ENCODE measurements at places on chromosomes 3 and 15. TPM values are rescaled to one million over a fixed set of nuclear protein-coding genes. Genes with fewer than 3 reads are reported as not detected.

Gene MTHFS
- 15.0 TPM for total RNA-seq

Gene DTWD1
- total RNA-seq = 46.5 TPM

Gene SLC15A2
- total RNA-seq = 0.26 TPM

Gene INSYN1
- 0.32 TPM for total RNA-seq

Gene CRTAP
- total RNA-seq = 155 TPM

Gene KNL1
- total RNA-seq = 0.99 TPM

Gene CA12
- total RNA-seq = 0.62 TPM

Gene GOLGA8R
- total RNA-seq = 1.4 TPM

Gene BAHD1
- 10.6 TPM for total RNA-seq

Gene DLL4
- 0.13 TPM for total RNA-seq

Gene TMED3
- total RNA-seq = 129 TPM

Gene ANKUB1
- total RNA-seq = not detected

Gene GOLGA6B
- total RNA-seq = 0.21 TPM

Gene MKRN3
- total RNA-seq = 10.1 TPM

Gene CLSTN2
- total RNA-seq = 25.4 TPM

Gene ITIH4
- 5.4 TPM for total RNA-seq

Gene TRANK1
- 7.5 TPM for total RNA-seq

Gene CCDC13
- 1.2 TPM for total RNA-seq

Gene ICE2
- total RNA-seq = 12.6 TPM

GRCh38 chr3:43413676-43414368 lies 127.5 kb downstream of the SNRK start:
- DNase-seq = peak; percentile 40

- peak; percentile 46 for DNase-seq
Measured at GRCh38 chr3:11954312-11954934, 49.8 kb upstream of the SYN2 start.

- DNase-seq = no peak
Measured at GRCh38 chr15:22880068-22880980, 41.9 kb downstream of the NIPA2 start.

DNA sequence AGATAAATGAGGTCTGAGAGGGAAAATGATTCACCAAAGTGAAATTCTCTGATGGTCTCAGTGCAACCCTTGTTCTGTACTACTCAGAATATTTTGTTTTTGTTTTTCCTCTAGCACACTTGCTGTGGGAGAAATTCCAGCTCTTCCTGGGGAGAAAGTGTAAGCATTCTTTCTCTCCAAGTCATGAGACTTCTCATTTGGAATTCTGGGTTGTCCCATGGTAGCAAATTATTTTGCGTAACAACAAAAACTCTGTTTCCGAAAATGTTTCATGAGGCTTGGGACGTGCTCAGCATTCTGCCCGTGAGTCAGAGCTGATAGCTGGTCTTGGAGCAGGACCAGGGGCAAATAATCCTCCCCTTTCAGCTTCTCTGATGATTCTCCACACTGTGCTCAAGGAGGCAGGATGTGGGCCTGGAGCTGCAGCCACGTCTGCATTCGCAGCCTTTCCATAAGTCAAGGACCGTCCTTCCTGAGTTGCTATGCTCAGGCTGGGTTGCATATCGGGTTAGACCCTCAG lies 70.3 kb downstream of the SENP2 start:
- peak; percentile 91 for DNase-seq

DNA sequence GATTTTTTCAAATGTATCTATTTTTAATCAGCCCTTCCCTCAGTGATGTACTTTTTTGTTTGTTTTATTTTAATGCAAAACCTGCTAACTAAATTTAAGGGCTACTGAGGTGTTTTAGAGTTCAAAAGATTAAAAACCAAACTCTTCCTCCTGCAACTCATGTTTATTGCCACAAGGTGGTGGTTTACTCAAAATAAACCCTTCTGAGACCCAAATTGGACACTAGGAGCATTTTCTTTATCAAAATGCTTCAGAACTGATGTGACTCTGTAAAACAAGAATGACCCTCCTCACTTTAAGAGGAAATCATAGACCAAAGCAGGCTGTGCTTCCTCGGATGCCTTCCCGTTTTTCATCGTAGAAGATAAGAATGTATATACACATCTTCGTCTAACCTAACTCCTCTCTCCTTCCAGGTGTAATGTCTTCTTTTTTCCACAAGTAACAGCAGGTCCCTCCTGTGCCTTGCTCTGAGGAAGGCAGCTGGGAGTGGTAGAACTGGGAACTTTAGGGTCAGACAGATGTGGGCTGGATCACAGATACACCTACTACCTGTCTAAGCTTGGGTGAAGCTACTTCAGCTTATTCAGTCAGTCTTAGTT lies 2.9 kb upstream of the NME9 start:
- DNase-seq = peak; percentile 59

- DNase-seq = no peak
Measured at GRCh38 chr15:53539878-53540277, 219.6 kb downstream of the WDR72 start.

DNA sequence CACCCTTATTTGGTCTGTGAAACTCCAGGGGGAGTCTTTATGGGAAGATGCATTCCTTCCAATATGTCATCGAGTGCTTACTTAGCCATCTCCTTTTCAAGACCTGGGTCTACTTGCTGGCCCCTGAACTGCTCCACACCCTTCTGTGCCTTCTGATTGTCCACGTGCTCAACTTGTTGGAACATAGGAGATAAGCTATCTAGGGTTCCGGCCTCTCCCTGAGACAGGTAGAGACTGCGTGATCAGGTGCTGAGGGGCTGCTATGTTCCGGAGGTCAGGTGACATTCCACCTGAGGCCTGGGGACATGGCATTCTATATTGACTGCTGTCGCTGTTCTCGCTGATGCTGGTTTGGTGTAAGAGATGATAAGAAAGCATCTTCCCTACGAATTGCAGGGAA lies 65.6 kb downstream of the ATP1B3 start:
- no peak for DNase-seq

GRCh38 chr3:86738684-86739083 lies 252.3 kb downstream of the VGLL3 start:
- no peak for DNase-seq

DNA sequence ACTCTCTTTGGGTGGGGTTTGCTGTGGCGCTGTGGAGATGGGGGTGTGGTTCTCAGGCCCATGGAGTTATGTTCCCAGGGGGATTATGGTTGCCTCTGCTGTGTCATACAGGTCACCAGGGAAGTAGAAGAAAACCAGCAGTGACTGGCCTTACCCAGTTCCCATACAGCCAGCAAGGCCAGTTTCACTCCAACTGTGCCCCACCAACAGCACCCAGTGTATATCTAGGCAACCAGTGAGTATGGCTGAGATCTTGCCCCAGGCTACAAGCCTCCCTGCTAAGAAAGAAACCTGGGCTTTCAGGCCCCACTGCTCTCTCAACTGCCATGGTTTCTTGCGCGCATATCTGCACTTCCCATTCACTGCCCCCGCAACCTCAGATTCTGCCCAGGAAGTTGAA lies 31.4 kb upstream of the RARB start:
- no peak for DNase-seq

DNA sequence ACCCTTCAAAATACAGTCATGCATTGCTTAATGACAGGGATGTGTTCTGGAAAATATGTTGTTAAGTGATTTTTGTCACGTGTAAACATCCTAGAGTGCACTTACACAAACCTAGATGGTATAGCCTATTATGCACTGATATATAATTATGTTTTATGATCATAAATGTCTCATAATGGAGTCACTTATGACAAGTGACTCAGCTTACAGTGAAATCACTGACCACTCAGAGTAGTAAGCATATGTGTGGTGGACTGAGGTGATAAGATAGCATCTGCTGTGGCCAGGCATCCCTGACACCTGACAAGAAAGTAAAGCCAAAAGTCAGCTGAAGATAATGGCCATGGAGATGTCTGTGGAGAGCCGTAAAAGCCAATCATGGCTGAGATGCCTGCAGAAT lies 5.4 kb downstream of the ACAD11 start:
- peak; percentile 40 for DNase-seq

GRCh38 chr3:60444898-60445437 lies 806.3 kb downstream of the FHIT start:
- DNase-seq = no peak

GRCh38 chr3:193756536-193756935 lies 163.5 kb downstream of the OPA1 start:
- DNase-seq = no peak

- peak; percentile 64 for DNase-seq
Measured at GRCh38 chr3:132721479-132722164, 587 bp downstream of the NPHP3 start.

DNA sequence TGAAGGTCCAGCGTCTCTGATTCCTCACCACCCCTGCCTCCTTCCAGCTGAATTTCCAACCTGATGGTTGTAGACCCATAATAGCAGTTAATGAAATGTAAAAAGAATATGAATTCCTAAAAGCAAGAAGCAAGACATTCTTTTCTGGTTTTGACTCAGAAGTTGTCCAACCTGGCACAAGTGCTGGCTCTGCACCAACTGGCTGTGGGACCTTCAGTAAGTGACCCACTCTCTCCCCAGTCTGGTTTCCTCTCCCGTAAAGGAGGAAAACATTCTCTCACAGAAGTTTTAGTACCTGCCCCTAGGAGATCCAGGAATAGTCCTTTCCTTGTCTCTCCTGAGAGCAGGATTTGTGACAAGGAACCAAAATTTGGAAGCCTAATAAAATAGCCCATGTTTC lies 236.9 kb upstream of the TRIM42 start:
- DNase-seq = peak; percentile 61

- no peak for DNase-seq
Measured at GRCh38 chr15:59063042-59063441, 41.9 kb upstream of the CCNB2 start.

- DNase-seq = no peak
Measured at GRCh38 chr15:45177285-45177684, 10.5 kb downstream of the SHF start.

GRCh38 chr3:184384856-184385422 lies 5.1 kb downstream of the CHRD start:
- no peak for DNase-seq

DNA sequence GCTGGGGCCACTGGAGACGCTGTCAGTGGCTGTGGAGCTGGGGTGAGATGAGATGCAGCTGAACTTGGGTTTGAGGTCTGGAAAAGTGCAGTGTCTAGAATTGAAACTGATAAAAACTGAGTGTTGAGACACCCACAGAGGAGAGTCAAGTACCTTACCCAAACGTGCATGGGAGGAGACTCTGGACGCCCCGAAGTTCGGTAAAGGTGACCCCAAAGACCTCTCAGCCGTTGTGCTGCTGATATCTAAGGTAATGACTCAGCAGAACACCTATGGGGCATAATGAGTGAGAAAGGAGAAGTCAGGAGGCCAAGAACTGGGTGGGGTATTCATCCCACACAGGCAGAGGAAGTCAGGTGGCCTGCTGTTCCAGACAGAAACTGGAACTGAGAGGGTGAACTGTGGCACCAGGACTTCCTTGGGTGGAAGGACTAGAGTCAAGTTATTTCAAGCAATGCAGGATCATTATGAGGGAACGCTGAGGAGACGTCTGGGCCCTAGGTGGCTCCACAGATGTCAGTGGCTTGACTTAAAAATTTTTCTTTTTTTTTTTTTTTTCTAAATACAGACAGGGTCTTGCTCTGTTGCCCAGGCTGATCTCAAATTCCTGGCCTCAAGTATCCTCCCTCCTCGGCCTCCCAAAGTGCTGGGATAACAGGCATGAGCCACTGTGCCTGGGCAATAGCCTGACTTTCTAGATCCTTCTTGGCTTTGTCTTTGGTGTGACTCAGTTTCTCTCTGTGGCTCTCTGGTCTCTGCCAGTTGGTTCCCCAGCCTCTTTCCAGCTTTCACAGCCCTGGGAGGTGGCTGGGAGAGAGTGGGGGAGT lies 67.6 kb upstream of the GCNT3 start:
- no peak for DNase-seq

GRCh38 chr3:24678021-24678420 lies 183.4 kb upstream of the THRB start:
- no peak for DNase-seq

- peak; percentile 50 for DNase-seq
Measured at GRCh38 chr3:143731776-143732175, 116.5 kb downstream of the SLC9A9 start.

GRCh38 chr3:97765336-97765735 lies 778 bp downstream of the ARL6 start:
- DNase-seq = no peak

DNA sequence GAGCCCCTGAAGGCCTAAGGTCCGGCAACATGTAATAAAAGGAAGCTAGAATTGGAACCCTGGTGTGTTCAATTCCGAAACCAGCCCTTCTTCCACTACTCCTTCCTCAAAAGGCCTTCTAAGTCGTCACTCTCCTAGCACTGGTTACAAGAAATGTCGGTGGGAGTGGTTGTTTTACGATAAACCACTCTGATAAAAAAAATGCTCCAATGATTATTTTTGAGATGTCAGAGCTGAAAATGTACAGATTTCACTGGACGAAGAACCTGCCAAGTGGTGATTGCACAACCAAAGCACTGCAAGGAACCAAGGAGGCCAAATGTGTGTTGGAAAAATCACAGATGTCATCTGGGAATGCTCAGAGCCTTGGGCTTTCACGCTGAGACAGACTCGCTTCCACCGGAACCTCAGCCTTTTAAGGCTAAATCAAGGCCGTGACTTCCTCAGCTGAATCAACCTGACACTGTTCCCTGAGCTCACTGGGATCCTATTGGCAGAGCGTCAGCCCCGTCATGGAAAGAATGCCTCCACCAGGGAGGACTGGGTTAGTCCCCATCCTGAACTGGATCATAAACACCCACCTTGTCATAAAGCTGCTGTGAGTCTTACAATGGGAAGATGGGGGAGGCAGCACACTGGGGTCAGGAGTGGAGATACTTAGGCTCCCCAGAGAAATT lies 108.1 kb upstream of the THBS1 start:
- no peak for DNase-seq

DNA sequence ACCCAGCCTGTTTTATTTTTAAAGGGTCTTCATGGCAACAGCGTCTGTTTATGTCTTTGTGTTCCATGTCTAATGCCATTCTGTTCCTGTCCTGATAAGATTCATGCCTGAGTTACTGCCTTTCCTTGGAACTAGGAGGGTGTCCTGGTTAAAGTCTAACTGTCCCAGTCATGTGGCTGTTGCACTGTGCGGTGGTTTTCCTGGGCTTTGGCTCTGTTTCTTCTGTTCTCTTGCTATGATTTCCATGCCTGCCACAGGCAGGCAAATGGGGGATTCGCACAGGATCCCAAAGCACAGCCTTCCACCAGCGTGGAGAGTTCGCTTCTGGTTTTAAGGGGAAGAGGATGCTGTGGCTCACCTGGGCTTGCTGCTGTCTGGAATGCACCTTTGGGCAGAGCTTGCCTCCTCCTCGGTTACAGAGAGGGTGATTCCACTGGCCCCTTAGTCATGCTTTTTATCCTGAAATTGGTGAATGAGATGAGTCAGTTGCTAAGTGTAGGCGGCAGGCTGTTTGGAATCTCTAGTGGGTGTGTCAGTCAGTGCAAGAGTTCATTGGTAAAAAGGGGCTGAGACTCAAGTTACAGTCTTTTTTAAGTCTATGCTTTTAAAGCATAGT lies 86.8 kb downstream of the CCK start:
- DNase-seq = peak; percentile 86

GRCh38 chr3:32684029-32684799 lies 774 bp upstream of the CNOT10 start:
- peak; percentile 16 for DNase-seq

GRCh38 chr3:191372122-191372521 lies 41.8 kb upstream of the UTS2B start:
- no peak for DNase-seq

DNA sequence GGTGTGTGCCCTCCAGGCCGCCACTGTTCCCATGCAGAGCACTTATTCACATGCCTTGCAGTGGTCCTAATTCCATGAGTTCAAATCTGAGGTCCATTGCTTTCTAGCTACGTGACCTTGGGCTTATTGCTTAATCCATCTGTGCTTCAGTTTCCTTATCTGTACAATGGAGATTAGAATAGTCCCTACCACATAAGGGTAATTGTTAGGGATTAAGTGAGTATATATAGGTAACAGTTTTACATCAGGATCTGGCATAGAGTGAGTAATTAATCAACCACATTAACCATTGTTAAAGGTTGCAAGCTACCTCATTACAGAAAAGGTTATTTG lies 7.6 kb downstream of the CPN2 start:
- no peak for DNase-seq

Data from myocyte (in vitro differentiated cells).